Activated gamma-delta T cell (primary cell): ENCODE measurements at places on chromosomes 11 and 22.

GRCh38 chr22:23281406-23282088, 101.2 kb downstream of the BCR start:
- DNase-seq: no peak

DNA sequence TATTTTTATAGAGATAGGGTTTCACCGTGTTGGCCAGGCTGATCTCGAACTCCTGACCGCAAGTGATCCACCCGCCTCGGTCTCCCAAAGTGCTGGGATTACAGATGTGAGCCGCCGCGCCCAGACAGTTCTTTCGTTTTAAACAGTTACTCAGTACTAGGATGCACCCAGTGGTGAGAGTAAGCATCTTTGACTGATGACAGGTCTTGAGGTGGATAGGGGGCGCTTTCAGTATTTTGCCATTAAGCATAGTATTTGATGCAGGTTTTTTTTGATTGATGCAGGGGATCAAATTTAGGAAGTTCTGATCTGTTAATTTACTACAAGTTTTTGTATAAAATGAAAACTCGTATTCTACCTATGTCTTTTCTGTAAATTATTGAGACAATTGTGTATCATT, 13.2 kb upstream of the TRIM34 start:
- DNase-seq: no peak

DNA sequence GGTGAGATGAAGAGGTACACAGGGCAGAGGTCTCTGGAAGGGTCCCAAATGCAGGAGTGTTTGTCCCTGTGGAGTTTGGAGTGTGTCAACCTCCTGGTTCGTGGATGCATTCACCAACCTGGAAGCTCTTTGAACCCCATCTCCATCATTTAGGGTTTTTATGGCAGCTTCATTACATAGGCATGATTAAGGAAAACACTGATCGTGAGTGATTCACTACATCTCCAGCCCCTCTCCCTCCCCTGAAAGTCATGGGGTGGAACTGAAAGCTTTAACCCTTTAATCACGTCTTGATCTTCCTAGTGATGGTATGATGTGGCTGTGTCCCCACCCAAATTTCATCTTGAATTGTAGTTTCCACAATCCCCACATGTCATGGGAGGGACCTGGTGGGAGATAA, 19.8 kb upstream of the INCENP start:
- DNase-seq: no peak

GRCh38 chr11:79340535-79340934, 100.3 kb downstream of the TENM4 start:
- DNase-seq: no peak

DNA sequence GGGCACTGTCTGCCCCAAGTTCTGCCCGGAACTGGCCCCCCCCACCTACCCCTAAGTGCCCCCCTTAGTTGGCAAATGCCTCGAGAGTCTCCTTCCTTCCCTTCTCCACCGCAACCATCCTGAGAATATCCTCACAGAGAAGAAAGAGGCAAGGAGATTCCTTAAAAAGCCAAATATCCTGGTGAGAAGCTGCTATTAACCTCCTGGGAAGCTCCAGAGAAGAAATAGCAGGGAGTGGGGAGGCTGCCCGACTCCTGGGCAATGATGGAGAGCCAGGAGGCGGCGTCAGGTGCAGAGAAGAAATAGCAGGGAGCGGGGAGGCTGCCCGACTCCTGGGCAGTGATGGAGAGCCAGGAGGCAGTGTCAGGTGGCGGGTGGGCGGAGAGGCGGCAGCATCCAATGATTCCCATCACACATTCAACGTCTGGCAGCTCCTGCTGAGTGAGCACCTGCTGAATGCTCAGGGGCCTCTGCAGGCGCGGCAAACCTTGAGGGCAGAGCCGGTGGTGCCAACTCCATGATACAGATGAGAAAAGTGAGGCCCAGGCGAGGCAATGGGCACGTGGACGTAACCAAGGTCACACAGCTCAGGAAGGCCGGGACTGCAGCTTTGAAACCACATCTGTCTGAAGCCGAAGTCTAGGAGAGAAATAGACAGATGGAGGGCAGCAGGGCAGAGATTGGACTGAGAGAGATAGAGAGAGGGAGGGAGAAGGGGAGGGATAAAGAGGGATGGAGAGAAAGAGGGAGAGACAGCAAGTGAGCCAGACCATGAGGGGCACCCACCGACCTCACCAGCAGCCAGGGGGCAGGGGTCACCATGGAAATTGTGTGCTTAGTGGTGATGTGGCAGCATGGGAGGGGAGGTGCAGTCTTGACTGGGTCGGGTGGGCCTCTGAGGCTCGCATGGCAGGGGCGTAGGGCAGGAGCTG, 58.3 kb downstream of the CYTH4 start:
- DNase-seq: no peak

DNA sequence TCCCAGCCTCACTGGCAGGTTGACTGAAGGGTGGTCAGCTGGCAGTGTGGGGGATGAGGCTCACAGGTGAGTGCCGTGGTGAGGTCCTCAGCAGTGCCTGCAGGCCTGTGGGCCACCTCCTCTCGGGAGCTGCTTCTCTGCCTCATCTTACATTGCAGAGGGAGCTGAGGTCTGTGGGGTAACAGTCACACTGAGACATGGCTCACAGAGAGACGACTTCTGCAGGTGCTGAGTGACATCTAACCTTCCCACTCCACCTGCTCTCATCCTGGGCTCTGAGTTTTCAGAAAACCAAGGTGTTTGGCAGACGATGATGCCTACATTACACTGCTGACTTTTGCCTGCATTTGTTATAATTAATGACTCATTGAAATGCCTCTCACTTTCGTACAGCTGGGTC, 8.8 kb upstream of the SLC5A1 start:
- no peak for DNase-seq

- no peak for DNase-seq
Observed at GRCh38 chr11:66477263-66478201, 2.7 kb upstream of the DPP3 start.

DNA sequence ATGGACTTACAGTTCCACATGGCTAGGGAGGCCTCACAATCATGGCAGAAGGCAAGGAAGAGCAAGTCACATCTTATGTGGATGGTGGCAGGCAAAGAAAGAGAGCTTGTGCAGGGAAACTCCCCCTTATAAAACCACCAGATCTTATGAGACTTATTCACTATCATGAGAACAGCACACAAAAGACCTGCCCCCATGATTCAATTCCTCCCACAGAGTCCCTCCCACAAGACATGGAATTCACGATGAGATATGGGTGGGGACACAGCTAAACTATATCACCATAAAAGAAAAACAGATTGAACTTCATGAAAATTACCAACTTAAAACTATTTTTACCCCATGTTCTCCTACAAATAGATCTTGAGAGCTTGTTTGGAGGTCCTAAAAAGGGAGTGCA, 19.6 kb downstream of the ENTHD1 start:
- DNase-seq: no peak

DNA sequence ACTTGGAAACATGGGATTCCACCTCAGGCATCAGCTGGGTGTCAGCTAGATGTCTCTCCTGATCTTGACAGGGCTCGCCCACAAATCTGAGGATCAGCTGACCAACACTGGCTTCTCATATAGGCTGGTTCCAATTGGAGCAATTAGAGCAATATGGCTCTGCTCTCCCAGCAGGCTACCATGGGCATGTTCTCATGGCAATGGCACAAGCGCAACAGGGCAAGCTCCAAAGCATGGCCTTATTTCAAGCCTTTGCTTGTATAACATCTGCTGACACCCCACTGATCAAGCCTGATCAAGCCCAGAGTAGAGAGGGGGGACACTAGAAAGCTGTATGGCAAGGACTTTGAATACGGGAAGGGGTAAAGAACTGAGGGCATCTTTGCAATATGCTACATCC, 40.7 kb upstream of the SPATA19 start:
- DNase-seq: no peak

- DNase-seq: no peak
Observed at GRCh38 chr11:15685306-15685705, 570.6 kb downstream of the INSC start.

- DNase-seq: no peak
Observed at GRCh38 chr11:46698597-46698996, 1.8 kb downstream of the ARHGAP1 start.

DNA sequence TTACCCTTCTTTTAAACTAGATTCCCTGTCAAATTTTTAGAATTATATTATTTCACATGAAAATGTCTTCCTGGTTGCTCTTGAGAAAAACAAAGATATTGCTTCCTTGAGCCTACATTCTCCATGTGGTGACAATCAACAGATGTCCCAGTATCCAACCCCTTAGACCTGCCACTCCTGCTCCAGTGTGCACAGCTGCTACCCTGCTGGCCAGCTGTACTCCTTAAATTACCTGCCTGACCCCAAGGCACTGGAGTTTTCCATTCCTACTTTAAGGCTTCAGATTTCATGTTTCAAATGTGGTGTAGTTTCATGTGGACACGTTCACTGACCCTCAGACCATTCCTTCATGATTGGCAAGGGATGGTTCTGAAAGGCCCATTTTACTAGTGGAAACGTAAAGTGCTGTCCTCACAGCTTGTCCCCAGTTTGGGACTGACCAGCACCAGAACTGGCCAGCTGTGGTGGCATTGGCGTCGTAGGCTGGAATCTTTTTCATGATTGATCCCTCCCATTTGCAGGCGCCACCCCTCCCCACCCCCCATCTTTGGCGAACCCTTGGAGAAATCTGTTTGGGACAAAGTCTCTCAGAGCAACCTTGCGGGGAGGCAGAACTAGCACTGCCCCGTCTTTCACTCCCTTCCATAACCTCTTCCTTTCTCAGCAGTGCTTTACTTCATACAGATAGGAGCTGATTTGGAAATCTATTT, 123.5 kb downstream of the DBX1 start:
- no peak for DNase-seq

DNA sequence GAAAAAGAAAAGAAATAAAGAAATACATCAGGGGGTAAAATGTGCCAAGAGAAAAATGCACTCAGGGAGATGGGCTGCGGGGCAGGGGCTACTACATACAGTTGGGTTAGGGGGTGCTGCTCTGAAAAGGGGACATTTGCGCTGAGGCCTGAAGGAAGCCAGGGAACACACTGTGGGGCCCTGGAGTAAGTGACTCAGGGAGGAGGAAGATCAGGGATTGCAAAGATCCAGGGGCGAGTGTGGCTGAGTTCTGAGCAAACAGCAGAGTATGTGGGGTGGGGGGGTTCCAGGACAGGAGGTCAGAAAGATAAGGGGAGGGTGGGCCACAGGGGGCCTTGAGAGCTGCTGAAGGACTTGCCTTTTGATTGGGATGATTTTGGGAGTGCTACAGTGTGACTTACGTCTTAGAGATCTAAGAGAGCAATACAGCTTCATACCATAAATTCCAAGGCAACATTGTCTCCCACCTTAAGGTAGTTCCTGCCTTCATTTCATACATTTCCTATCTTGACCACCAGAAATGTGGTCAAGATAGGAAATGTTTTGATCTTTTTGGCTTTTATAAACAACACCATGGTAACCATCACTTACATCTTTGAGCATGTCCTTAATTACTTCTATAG, 5.8 kb downstream of the A4GALT start:
- DNase-seq: no peak

- no peak for DNase-seq
Observed at GRCh38 chr11:957212-957920, 31.7 kb downstream of the AP2A2 start.

DNA sequence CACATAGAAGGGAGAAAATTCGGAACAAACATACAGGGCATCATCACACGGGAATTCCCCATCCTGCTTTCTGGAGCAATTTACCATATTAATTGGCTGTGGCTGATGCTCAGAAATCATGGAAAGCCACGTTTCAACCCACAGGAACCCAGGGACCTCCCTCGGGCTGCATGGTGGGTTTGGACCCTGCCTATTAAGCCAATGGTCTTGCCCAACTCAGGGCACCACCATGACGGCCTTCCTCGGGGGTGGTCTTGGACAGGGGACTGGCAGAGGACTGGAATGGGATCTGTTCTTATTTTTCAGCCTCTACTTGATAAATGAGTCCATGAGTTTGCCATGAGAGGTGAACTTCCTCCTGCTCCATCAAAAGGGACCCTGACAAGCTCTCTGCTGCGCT, 374.0 kb downstream of the SHANK2 start:
- DNase-seq: no peak

DNA sequence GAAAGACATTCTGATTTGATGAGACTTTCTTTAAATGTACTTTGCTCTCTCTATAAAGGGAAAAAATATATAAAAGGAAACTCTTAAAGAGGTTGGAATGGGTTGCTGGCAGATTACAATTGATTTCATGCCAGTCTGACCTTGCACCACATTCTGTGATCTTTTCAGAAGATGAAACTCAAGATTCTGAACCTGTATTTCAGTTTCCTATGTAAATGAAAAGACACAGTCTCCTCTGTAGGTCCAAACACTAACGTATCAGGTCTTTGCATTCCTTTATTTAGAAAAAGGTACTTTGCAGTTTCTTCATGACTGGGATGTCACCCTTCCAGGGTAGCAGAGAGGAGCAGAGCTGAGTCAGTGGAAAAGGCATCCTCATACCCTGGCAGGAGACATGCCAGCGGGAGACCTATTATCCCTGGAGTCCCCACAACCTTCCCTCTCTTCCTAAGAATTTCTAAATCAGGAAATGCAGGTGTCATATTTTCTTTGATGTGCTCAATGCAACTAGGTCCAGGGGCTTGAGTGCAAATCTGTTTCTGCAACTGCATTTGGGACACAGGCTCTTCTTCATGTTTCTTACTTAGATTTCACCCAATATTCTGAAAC, 282.6 kb downstream of the CADM1 start:
- DNase-seq: no peak

- no peak for DNase-seq
Observed at GRCh38 chr11:28383456-28383855, 275.3 kb downstream of the METTL15 start.

DNA sequence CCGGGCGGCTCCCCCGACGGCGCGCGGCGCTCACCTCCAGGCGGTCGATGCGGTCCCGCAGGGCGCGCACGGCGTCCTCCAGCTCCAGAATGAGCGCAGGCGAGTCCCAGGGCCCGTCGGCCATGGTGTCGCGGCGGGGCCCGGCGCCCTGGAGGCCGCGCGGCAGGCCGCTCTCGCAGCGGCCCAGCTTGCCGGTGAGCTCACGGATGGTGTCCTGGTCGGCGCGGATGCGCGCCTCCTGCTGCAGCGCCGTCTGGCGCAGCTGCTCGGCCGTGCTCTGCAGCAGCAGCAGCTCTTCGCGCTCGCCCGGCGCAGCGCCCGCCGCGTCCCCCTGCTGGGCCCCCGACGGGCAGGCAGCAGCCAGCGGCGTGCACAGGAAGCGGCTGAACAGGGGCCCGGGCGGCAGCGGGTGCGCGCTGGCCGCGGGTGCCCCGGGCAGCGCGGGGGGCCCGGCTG, 599 bp downstream of the NPTXR start:
- peak; percentile 38 for DNase-seq

GRCh38 chr11:9263840-9264315, 1.3 kb downstream of the DENND5A start:
- DNase-seq: no peak

GRCh38 chr11:116932181-116932580, 94.8 kb upstream of the APOA1 start:
- DNase-seq: no peak
